AG08395 (cell line): ENCODE measurements at places on chromosomes 5 and 9.

- DNase-seq, result no peak
Observed at GRCh38 chr5:34682926-34683623, 26.9 kb downstream of the RAI14 start.

- no peak for DNase-seq
Observed at GRCh38 chr9:30524311-30524710, 1860.1 kb upstream of the ACO1 start.

DNA sequence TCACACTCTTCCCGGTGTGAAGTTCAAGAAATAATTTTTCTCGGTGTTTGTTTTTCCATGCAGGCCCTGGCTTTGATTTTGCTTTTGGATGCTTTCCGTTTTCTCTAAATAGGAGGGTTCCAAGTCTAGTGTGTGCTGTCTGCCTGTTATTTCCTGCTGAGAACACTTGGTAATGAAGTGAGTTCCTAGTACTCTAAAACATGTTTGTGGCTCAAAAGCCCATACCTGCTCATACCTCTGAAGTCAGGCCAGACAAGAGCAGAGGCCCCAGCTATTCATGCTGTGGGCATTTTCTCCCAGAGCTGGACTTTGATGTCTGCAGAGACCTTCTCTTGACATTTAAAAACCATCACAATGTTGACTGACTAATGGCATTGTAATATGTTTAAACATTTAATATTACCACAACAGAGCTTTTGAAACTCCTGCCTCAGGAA is 211.2 kb downstream of the GOLPH3 start:
- DNase-seq, result peak; percentile 22

GRCh38 chr5:116451066-116451465 is 123.6 kb downstream of the SEMA6A start:
- DNase-seq, result no peak

DNA sequence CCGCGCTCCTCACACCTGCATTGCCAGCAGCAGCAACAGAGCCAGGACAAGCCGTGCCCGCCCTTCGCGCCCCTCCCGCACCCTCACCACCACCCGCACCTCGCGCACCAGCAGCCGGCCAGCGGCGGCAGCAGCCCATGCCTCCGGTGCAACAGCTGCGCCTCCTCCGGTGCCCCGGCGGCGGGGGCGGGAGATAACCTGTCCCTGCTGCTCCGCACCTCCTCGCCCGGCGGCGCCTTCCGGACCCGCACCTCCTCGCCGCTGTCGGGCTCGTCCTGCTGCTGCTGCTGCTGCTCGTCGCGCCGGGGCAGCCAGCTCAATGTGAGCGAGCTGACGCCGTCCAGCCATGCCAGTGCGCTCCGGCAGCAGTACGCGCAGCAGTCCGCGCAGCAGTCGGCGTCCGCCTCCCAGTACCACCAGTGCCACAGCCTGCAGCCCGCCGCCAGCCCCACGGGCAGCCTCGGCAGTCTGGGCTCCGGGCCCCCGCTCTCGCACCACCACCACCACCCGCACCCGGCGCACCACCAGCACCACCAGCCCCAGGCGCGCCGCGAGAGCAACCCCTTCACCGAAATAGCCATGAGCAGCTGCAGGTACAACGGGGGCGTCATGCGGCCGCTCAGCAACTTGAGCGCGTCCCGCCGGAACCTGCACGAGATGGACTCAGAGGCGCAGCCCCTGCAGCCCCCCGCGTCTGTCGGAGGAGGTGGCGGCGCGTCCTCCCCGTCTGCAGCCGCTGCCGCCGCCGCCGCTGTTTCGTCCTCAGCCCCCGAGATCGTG is 517 bp downstream of the KCNN2 start:
- peak; percentile 2 for DNase-seq

DNA sequence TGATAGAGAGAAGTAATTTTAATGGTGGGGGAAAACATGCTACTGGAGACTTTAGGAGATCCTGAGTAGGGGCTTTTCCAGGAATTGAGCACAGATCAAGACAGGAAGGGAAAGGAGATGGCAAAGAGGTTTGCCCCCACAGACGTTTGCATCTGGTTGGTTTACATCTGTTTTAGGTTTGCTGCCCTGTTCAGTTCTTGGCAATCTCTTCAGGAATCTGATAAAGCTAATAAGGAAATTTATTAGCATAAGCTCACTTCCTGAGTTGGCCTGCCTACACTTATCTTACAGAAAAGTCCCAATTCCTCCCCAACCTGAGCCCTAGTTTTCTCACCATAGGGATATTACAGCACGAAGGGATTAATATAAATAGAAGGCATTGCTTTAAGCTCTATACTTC is 3.4 kb upstream of the CFAP95 start:
- no peak for DNase-seq

- DNase-seq, result peak; percentile 50
Observed at GRCh38 chr5:34571677-34572041, 84.5 kb upstream of the RAI14 start.

DNA sequence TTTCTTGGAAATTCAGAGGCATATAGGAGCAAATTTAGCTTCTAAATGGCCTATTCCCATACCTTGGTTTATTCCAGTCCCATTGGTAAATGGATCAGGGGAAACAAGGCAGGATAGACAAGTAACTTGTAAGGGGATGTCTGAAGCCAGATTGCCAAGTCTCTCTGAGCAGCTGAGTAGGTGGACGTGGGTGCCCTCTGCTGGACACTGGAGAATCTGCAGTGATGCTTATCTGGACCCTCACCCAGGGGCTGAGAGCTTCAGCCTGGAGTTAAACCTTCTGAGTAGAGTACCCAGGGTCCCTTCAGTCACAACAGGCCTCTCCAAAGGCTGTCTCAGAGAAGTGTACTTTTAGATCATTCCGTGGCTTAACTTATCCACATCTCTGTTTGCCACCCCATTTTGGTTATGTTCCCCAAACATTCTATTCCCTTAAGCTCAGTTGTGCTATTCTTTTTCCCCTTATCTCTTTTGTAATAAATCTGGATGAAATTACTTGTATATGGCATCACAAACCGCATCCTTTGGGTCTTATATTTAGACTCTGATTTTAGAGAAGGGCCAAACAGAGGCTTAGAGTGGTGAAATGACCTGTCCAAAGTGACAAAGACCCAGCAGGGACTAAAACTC is 218.3 kb upstream of the GLRA1 start:
- DNase-seq, result peak; percentile 70

- DNase-seq, result no peak
Observed at GRCh38 chr9:137236936-137237421, 4.1 kb upstream of the TUBB4B start.

DNA sequence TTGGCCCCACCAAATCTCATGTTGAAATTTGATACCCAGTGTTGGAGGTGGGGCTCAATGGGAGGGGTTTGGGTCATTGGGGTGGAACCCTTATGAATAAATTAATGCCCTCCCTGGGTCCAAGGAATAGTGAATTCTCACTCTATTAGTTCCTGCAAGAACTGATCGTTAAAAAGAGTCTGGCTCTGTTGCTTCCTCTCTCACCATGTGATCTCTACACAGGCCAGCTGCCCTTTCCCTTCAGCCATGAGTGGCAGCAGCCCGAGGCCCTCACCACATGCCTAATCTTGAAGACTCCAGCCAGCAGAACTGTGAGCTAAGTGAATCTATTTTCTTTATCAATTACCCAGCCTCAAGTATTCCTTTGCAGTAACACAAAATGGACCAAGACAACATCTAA is 106.0 kb downstream of the CAAP1 start:
- no peak for DNase-seq

DNA sequence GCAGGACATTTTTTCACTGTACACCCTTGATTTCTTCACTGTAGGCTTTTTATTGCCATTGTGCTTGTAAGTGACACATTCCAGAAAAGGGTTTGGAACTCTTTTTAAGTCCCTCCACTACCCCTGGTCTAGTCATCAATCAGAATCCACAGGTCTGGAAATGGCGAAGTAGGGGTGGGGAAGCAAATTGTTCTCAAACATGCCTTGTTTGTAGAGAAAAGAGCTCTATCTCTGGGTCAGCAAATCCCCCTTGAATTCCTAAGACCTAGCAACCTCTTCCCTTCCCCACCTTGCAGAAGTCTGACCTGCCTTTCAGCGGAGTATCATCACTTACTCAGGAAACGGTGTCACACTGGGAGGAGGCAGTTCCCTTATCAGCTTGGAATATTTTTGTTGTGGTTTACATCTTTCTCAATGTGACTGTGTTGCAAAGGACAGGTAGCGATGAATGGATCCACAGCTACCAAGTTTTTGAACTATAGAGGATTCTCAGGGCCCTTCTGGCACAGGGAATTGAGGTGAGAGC is 3.2 kb downstream of the SH3RF2 start:
- no peak for DNase-seq

DNA sequence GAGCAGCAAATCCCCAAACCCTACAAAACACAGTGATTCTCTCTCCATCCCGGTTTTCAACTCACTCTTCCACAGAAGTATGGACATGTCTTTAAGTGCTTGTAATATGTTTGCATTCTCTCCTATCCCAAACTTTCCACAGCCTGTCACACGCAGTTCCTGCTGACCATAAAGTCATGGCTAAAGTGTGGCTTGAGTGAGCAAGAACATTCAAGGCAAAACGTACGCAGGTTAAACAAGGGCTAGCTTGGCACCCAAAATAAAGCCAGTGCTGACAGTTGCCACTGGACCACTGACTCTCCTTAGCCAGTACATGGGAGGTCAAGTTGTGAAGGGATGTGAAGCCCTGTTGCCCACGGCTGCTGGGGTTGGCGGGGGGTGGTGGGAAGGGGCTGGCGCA is 211.1 kb upstream of the IRX1 start:
- no peak for DNase-seq

DNA sequence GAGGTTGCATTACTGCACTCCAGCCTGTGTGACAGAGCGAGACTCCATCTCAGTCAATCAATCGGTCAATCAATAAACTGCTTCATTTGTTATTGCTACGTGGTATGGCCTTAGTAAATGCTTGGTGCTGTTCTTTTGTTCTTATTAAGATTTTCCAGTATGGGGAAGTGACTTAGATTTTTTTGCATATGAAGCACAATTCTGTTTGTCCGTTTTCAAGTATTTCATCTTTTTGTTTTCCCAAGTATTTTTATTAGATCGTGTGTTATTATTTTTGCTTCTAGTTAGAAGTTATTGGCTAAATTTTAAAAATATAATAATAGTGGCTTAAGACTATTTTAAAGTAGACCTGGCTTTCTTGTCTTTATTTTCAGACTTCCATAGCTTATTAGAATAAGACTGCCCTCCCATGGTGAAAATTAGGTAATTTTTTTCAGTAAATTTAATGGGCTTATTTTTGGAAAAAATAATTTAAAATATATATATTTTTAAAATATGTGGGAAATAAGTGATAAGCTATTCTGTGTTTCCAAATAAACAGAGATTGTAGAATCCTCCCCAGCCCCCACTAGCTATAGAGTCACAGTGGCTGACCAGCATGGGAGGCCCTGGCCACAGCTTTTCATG is 14.7 kb upstream of the OMD start:
- DNase-seq, result peak; percentile 21

GRCh38 chr5:176171171-176171760 is 67.0 kb upstream of the SIMC1 start:
- DNase-seq, result no peak

- DNase-seq, result peak; percentile 73
Observed at GRCh38 chr5:32512926-32513325, 68.4 kb upstream of the ZFR start.

GRCh38 chr9:120869726-120870125 is 7.3 kb downstream of the PHF19 start:
- no peak for DNase-seq

DNA sequence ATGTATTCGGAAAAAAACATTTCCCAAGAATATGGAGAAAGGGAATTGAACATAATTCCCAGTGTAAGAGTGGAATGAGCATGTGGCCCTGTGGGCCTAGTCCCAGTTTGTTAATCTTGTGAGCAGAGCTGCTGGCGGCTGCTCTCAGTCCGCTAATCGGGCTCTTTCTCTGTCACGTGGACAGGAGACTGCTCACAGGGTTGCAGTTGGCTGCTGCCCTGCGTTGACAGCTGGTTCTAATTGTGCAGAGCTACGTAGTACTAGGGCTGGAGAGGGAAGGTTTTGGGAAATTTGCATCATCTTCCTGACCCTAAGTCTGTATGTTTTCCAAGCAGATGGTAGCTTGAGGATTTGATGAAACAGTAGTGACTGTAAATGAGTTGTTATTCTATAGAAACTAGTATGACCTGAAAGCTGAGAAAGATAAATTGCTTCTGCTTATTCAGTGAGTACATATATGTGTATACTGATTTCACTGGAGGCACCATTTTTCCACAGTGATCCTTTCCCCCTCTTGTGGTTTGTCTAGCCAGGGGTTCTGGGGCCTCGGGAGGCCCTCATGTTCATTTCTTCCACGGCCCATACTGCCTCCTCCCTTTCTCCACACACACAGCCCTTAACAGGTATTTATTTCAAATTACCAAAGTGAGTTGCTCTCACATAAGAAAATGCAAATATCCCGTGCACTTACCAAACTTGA is 100.6 kb downstream of the ANGPTL2 start:
- peak; percentile 96 for DNase-seq

GRCh38 chr5:34411470-34412346 is 244.4 kb upstream of the RAI14 start:
- peak; percentile 24 for DNase-seq

- peak; percentile 85 for DNase-seq
Observed at GRCh38 chr9:77433675-77434445, 214.3 kb downstream of the GNA14 start.

DNA sequence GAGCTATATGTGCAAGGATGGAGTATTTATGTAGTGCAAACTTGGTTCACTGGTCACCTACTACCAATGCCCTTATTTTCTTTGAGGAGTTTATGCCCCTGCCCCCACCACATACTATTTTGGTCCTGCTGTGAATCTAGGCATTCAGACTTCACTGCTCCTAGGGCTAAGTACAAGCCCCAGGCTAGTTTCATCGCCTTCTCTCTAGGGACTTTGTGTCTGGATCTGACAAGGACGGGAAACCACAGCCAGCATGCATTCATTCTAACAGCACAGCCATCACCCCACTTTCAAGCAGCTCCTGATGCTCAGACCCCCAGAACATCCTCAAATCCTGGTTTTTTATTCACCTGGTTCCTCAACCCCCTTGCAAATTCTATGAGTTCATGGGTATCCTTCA is 56.8 kb downstream of the DRD1 start:
- DNase-seq, result no peak

DNA sequence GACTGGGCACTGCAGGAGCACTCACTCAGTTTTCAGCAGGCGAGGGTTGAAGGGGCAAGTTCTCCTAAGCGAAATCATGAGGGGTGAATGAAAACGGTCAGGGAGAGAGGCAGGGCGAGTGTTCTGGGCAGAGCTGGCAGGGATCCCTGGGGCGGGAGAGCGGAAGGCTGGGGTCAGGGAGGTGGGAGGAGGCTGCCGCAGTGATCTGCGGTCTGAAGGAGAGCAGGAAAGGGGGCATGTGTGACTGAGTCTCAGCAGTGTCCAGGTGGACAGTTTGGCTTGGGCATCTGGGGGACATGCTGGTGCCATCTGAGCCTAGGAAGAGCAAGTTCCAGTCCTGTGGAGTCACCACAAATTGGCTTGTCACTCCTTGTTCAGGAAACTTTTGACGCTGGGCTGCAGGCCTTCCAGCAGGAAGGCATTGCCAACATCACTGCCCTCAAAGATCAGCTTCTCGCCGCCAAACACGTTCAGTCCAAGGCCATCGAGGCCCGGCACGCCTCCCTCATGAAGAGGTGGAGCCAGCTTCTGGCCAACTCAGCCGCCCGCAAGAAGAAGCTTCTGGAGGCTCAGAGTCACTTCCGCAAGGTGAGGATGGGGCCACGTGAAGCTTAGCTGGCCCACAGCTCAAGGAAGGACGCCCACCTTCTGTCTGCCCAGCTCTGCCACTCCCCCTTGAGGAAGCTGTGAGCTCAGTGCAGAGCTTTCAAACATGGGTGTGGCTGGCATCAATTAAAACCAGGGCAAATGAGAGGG is 31.1 kb downstream of the DYNC2I2 start:
- peak; percentile 55 for DNase-seq
